PC-9 (cell line): ENCODE measurements at places on chromosomes 5 and 9.

DNA sequence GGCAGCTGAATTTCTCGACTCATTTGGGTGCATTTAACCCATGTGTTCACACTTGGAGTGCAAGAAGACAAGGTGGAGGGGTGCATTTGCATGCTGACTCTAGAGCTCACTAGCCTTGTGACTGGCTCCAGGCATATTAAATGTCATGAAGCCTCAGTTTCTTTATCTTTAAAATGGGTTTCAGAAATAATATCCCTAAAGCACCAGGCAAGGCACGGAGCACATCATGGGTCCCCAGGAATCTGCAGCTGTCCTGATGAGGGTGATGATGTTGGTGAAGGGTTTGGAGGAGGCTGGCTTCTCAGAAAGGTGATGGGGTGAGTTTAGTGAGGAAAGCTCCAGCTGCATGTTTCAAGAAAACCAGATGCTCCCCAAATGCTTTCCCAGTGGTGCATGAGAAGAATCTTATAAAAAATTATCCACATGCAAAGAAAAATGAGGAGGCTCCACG, 14.8 kb downstream of the STC2 start:
- peak; percentile 31 for DNase-seq

DNA sequence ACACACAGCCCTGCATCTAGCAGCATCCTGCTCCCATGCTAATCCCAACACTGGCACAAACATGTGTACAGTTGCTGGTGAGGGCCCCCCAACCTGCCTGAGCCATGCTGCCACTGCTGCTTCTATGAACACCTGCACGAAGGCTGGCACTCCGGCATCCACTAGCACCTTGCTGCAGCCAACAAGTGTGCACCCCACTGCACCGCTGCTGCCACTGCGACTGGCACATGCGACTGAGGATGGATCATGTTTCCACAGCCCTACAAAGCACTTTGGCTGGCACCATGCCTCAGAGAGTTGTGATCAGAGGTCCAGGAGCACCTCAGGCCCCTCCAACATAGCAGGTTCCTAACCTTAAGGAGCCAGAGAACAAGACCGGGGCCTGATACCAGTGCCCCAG, 7.8 kb upstream of the PDCD1LG2 start:
- no peak for DNase-seq

GRCh38 chr9:32866273-32866672, 82.9 kb downstream of the TMEM215 start:
- DNase-seq: no peak

- no peak for DNase-seq
Measured at GRCh38 chr5:59753599-59753998, 139.9 kb downstream of the PDE4D start.

DNA sequence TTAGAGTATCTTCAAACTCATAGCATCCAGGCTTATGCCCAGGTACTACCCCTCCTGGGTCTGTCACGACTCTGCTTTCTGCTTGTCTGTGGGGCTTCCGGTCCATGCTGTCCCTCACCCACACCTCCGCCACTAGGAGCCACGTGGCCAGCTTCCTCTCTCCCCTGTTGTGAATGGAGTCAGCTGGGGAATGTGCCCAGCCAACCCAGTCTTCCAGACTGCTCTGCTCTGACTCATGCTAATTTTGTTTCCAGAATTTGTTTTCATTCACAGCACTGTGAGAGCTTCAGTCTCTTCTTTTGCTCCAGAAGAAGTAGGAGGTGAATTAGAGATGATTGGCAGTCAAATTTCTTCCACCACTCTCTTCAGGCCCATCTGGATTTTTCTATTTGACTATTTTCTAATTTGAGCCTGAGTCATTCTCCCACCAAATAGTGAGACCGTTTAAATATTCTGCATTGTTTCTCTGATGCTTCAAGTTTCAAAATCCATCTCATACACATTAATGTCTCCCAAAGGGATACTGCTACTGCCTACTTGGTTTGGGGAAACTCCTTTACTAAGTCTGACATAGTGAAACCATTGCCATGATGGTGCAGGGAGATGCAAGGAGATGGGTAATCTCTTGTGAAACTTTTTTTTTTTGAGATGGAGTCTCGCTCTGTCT, 424.1 kb upstream of the KIF2A start:
- no peak for DNase-seq

DNA sequence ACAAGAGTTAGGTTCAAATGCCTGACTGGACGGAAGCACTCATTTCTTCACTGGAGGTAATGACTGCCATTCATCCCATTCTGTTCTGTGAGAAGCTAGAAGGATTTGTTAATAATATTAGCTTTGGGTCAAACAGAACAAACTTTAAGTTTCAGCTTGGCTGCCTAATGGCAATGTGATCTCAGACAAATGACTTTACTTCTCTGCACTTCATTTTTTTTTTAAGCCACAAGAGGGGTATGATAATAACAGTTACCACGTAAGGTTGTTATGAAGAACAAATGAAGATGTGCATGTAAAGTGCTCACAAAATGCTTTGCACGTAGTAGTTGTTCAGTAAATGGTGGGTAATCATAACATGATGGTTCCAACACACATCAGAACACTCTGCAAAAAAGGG, 199.4 kb downstream of the PAPPA start:
- no peak for DNase-seq

- no peak for DNase-seq
Measured at GRCh38 chr5:33679791-33680190, 212.0 kb downstream of the ADAMTS12 start.

- DNase-seq: peak; percentile 53
Measured at GRCh38 chr5:177427211-177427822, 841 bp downstream of the GRK6 start.

DNA sequence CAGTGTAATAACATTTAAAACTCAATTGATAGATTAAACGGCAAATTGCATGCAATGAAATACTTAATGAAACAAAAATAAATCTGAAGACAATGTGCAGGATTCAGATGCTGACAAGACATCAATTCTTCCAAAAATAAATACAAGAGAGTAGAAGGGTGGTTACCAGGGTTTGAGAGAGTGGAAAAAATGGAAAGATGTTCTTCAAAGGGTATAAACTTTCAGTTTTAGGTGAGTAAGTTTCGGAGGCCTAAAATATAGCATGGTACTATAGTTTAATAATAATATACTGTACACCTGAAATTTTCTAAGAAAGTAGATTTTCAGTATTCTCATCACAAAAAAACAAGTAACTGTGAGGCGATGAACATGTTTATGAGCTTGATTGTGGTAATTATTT, 48.2 kb upstream of the RASEF start:
- no peak for DNase-seq

- DNase-seq: no peak
Measured at GRCh38 chr5:72649449-72649848, 142.2 kb upstream of the ZNF366 start.

DNA sequence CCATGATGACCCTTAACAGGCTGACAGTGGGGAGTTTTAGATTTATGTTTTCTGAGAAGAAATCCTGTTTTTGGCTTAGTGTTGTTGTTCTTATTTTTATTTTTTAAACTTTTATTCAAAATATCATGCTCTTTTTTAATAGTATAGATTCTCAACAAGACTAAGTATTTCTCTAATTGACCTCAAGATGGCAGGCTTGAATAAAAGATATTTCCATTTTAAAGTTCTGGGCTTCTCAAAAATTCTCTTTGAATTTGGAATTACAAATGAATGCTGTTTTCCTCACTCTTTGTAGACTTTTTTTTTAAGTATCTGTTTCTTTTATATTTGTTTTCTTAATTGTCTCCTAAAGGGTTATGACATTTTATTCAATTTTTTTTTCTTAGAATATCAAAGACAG, 50.0 kb upstream of the SH3GL2 start:
- DNase-seq: no peak

DNA sequence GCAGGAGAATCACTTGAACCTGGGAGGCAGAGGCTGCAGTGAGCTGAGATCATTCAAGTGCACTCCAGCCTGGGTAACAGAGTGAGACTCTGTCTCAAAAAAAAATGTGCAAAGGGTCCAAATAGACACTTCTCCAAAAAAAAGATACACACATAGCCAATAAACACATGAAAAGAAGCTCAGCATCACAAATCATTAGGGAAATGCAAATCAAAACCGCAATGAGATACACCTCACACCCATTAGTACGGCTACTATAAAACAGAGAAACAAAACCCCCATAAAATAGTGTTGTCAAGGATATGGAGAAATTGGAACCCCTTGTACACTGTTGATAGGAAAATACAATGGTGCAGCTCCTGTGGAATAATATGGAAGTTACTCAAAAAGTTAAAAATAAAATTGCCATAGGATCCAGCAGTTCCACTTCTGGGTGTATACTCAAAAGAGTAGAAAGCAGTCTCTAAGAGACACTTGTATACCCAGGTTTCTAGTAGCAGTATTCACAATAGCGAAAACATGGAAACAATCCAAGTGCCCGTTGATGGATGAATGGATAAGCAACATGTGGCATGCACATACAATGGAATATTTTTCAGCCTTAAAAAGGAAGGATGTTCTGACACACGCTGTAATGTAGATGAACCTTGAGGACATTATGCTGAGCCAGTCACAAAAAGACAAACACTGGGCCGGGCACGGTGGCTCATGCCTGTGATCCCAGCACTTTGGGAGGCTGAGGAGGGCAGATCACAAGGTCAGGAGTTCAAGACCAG, 57.2 kb upstream of the PPARGC1B start:
- DNase-seq: no peak

DNA sequence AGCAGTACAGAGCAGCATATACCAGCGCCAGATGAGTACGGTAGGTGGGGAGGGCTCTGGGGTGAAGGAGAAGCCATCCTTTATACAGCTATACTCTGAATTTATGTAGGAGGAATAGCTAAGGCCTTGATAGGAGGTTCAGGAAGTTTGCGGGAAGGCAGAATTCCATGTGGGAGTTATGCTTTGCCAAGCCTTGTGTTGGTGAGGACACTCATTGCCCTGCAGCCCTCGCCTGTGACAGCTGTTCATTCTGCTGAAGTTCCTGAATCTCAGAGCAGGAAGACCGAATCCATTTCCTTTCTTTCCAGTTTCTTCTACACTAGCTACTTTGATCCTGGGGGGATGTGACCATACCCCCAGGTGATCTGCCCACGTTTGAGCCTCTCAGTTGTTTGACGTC, 7.7 kb downstream of the MFAP3 start:
- DNase-seq: no peak

- DNase-seq: no peak
Measured at GRCh38 chr9:121718084-121718483, 66.7 kb downstream of the DAB2IP start.

GRCh38 chr9:84759300-84759750, 89.8 kb downstream of the NTRK2 start:
- DNase-seq: no peak

DNA sequence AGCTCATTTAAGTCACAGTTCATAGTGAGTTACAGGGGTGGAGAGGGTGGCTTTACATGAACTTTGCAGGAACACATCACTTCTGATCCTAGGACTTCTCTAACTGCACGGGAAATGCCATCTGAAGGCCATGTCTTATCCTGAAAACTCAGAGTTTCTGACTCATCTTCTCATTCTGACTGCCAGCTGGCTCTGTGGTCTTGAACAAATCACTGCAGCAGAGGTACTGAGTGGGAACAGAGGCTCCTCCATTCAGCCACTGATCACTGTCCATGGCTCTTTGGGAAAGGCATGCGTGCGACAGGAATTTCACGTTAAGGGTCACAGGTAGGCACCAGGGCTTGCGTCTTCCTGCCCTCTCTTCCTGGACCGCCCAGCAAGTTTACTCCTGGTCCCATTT, 114.6 kb upstream of the LRRTM2 start:
- no peak for DNase-seq

DNA sequence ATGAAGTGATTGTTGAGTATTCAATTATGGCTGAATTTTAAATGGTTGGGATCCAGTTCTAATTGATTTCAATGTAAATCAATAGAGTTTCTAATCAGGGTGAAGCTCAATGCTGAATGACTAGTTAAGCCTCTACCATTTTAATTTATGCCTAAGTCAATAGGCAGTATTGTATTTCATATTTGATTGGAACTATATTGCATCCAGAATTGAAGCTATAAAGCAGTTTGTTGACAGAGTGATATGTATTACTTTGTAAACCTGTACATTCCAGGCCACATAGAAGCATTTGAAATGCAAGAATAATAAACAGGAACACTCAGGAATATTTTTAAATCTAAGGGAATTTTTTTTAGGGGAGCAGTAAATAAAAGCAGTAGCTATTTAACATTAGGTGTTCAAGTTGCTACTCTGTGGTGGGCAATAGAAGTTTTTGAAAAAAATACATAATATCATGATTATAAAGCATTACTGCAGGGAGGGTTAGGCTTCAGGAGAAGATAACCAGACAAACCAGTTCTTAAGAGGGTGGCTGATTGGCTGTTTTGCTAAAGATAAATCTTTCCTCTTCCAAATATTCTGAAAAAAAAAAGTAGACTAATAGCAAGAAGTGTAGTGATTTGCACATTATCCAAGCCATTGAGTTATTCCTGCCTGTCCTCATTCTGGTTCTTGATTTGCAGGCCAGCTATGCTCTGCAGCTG, 492.0 kb upstream of the MEF2C start:
- DNase-seq: no peak

- peak; percentile 69 for DNase-seq
Measured at GRCh38 chr5:68554571-68555279, 339.2 kb downstream of the PIK3R1 start.

DNA sequence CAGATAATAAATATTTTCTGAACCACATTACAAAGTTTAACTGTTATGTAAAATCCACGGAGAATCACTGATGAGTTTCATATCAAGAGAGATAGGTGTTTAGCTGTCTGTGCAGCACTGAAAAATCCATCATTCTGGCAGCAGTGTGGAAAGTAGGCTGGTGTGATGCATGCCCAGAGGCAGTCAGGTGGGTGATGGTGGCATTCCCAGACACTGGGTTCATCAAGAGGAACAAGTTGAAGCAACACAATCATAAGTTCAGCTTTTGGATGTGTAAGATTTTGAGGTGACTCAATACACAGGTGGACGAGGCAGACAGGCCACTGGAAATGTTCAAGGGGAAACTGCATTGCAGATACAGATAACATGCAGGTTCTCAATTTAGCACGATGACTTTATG, 11.9 kb downstream of the DNAH5 start:
- no peak for DNase-seq

GRCh38 chr9:89412541-89412940, 85.4 kb downstream of the SEMA4D start:
- DNase-seq: no peak

DNA sequence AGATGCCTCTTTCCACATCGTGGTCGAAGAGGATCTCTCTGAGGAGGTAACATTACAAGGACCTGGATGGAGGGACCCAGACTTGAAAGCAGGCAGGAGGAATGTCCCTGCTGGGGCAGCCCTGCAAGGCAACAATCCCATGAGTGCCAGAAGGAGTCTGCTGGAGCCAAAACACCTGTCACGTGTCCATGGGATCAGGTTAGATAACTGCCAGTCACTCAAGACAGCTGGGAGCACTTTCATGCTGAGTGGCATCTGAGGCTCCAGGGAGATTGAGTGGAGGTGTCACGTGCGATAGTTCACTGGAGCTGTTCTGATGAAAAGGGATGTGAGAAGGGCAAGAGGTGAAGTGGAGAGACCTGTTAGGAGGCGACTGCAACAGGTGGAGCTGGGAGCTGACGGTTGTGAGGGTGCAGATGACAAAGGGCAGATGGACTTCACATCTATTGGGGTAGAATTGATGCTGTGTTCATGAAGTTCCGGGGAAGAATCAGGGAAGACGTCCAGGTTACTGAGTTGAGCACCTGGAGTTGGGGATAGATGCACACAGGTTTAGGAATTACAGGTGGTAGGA, 68.4 kb downstream of the ICE1 start:
- no peak for DNase-seq

GRCh38 chr5:154384480-154385235, 61.1 kb upstream of the SAP30L start:
- no peak for DNase-seq

GRCh38 chr9:124180557-124180956, 77.2 kb upstream of the NEK6 start:
- DNase-seq: no peak

GRCh38 chr5:99607124-99607523, 678.3 kb upstream of the CHD1 start:
- no peak for DNase-seq
